ENCODE measurements at places on chromosomes 7 and 10. TPM values are rescaled to one million over a fixed set of nuclear protein-coding genes. Genes with fewer than 3 reads are reported as not detected.
A peak's percentile ranks its signal among the peaks of the same experiment; 100 is the strongest.

DNA sequence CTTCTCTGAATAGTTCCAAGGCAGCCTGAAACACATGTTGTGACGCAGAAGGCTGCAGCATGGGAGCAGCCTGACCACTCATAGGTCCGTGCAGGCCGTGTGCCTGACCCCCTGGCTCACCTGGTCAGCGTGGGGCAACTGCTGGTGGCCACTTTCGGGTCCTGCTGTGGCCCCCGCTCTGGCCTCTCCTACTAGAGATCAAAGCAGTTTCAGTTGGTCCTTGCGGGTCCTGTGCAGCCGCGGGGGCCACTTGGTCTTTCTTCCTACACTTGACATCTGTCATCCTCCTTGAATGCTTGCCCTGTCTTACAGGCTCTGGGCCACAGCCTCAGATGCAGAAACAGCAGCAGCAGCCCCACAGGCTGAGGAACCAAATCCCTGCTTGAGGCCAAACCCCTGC is 320.8 kb upstream of the ZNF32 start:
- DNase-seq, result no peak
- no peaks in the 10 kb centered on the region for H3K36me3 ChIP-seq

DNA sequence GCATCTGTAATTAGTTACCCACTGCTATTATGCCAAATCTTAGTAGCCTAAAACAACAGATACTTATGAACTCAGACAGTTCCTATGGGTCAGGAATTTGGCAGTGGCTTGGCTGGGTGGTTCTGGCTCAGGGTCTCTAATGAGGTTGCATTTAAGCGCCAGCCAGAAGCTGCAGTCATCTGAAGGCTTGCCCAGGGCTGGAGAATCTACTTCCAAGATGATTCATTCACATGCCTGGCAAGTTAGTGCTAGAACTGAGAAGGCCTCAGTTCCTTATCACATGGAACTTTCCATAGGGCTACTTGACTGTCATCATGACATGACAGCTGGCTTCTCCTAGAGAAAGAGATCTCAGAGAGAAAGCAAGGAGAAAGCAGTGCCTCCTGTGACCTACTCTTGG is 121.3 kb downstream of the AVL9 start:
- H3K4me3 ChIP-seq, result no peak overlapping the region
- H3K36me3 ChIP-seq, result peaks cover 2% of the 10 kb centered on the region
- no peaks in the 10 kb centered on the region for H3K4me1 ChIP-seq
- DNase-seq, result no peak
- no peaks in the 10 kb centered on the region for H3K27me3 ChIP-seq

Gene RELN
- not detected for total RNA-seq

DNA sequence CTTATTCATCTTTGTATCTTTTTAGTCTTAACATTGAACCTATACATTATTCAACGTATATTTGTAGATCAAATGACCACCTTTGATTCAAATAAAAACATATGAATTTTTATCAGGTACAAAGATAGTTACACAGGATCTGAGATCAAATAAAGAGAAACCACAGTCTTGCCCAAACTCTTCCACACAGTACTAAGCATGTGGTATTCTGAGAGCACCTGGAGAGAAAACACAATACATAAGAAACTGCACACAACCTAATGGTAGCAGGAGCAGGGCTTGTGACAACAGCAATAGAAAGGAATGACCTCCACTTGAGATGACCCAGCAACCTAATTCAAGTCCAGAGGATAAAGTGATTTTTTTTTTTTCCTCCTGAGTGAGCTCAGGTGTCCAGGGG is 6.5 kb upstream of the WASL start:
- no peak for DNase-seq
- no peak overlapping the region for H3K27ac ChIP-seq
- no peaks in the 10 kb centered on the region for H3K27me3 ChIP-seq
- H3K4me3 ChIP-seq, result no peak overlapping the region
- H3K36me3 ChIP-seq, result no peaks in the 10 kb centered on the region
- no peaks in the 10 kb centered on the region for H3K4me1 ChIP-seq

DNA sequence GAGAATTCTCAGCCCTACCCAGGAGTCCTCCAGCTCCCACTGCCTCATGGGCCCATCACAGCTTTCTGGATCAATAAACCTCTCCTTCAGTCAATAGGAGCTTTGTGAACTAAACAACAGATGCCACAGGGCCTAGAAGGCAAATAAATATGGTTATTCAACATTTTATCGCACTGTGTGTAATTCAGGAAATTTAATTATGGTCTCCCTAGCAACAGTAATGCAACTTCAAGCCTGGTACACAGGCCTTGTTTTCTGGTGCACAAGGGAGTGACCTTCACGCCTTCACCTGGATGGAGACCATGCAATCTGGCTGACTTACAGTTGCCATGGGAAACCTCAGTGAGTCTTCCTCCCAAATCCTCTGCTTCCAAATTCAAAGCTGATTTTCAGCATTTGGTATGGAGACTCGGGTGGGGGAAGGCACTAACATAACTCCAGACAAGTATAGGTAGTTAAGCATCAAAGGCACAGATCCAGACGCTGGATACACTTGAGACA is 441.0 kb upstream of the NPVF start:
- no peaks in the 10 kb centered on the region for H3K4me1 ChIP-seq
- no peak overlapping the region for H3K4me3 ChIP-seq
- no peaks in the 10 kb centered on the region for H3K36me3 ChIP-seq
- no peaks in the 10 kb centered on the region for H3K27me3 ChIP-seq
- no peak for DNase-seq

DNA sequence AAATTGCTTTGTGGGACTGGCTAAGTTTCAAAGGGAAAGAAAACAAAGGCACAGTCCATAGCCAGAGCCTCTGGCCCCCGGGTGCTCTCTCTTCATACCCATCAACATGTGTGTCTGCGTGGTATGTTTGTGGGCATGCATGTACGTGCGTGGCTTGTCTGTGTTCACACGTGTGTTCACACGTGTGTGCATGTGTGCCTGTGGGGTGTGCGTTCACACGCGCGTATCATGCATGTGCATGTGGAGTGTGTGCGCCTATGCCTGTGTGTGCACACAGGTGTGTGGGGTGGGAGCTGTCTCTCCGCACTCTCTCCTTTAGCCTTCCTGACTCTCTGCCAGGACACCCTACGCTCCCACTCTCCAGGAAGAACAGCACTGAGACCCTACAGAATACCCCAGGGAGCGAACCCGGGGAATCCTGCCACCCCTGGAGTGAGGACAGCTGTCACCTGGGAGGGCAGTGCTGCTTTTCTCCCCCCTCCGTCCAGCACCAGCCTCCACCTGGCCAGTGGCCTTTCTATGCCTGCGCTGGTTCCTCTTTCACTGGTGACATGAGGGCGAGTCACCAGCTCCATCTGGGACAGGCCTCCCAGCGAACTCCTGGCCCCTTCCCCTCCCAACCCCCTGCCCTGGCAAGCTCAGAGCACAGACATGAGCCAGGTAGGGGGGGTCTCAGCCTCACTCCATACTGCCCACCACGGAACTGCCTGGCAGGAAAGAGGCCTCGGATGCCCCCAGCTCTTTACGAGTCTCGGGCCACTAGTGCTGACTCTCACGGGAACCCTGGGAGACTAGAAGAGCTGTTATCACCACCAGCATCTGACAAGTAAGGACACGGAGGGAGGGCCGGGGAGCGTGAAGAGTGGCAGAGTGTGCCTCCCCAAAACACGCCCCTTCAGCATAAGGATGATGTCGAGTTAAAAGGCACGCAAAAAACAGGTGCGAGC is 16.5 kb downstream of the WDR86 start:
- no peaks in the 10 kb centered on the region for H3K36me3 ChIP-seq
- H3K27me3 ChIP-seq, result peaks cover 9% of the 10 kb centered on the region
- H3K4me1 ChIP-seq, result no peaks in the 10 kb centered on the region
- DNase-seq, result no peak

DNA sequence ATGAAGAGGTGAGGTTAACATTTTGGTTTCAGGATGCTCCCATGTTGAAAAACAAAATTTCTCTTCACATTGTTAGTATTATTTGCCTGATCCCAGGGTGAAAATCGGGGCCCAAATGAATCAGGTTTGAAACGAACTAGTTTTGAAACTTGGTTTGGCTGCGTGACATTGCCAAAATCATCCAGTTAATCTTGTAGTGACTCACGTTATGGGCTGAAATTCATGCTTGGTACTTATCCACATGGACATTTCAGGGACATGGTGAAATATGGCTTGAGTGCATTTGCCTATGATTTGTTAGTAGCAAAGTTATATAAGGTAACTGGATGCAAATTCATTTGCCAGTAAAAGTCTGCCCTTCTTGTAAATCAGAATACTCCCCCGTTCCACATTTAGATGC is 97.3 kb downstream of the CFAP58 start:
- no peak for DNase-seq
- no peaks in the 10 kb centered on the region for H3K36me3 ChIP-seq
- H3K4me3 ChIP-seq, result no peak overlapping the region
- peaks cover 4% of the 10 kb centered on the region for H3K27me3 ChIP-seq

- no peak overlapping the region for H3K4me3 ChIP-seq
- no peak for DNase-seq
- H3K27me3 ChIP-seq, result peaks cover 17% of the 10 kb centered on the region
- no peaks in the 10 kb centered on the region for H3K36me3 ChIP-seq
- no peaks in the 10 kb centered on the region for H3K4me1 ChIP-seq
Observed at GRCh38 chr7:122298618-122299017, 5.9 kb downstream of the FEZF1 start.

DNA sequence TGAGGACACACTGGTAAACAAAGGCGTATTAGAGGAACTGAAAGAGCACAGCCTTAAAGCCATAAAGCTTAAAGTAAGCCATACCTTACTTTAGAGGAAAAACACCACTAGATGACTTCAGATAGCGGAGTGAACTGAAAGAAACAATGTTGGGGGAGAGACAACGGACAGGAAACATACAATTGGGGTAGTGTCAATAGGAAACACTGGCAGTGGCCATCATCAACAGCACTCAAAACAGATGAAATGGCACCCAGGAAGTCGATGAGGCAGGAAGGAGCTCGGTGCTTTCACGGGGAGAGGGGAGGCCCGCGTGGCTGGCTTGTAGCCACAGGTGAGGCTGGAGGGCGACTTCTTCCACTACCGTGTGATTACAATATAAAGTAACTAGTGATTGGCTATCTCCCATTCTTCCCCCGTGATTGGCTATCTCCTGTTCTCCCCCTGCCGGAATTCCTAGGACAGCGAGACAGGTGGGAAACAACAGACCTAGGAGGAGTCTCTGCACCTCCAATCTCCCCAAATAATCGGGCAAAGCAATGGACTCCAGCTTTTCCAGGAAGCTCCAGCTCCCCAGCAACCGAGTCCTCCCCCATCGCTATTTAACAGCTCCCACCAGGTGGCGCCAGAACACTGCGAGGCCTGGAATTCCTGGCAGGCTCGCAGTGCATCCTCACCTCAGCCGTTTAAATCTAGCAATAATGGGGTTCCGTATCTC is 2.4 kb upstream of the TAS2R38 start:
- DNase-seq, result peak; percentile 71
- peaks cover 13% of the 10 kb centered on the region for H3K4me1 ChIP-seq
- H3K27me3 ChIP-seq, result no peaks in the 10 kb centered on the region
- no peaks in the 10 kb centered on the region for H3K36me3 ChIP-seq
- peak overlapping the region; percentile 80 for H3K27ac ChIP-seq

GRCh38 chr7:48114115-48114514 is 25.1 kb downstream of the UPP1 start:
- H3K4me3 ChIP-seq, result no peak overlapping the region
- no peaks in the 10 kb centered on the region for H3K27me3 ChIP-seq
- no peak overlapping the region for H3K27ac ChIP-seq
- peaks cover 3% of the 10 kb centered on the region for H3K4me1 ChIP-seq
- DNase-seq, result no peak

Data from B cell (primary cell).